AG08396 (cell line): ENCODE measurements at places on chromosomes 12 and 14.

DNA sequence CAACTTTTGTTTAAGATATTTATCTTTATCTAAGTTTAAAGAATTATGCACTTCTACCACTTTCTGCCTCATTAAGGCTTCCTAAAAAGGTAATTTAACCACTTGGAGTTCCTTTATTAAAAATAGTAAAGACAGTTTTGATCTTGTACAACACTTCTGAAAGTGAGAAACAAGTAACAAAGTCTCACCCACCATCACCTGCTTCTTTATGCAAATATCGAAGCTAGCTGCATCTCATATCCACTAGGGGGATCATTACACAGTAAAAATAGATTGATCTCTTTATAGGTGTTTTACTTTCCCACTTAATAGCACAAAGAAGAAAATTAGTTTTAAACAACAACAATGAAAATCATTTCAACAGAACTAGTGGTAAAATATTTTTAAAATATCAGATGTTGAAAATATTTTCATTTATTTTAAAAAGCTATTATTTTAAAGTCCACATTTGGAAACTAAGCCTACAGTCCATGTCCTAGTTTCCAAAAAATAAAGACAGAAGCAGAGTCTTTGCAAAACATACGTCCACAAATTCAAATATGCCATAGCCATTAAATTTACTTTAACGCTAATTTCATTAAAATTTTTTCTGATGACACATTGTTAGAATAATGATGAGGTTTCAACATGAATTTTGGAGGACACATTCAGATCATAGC, 160.0 kb upstream of the SOX5 start:
- DNase-seq, result peak; percentile 8

GRCh38 chr14:33836203-33836899, 114.5 kb downstream of the EGLN3 start:
- DNase-seq, result no peak

- DNase-seq, result peak; percentile 43
Measured at GRCh38 chr12:53252349-53252916, 15.7 kb upstream of the ESPL1 start.

DNA sequence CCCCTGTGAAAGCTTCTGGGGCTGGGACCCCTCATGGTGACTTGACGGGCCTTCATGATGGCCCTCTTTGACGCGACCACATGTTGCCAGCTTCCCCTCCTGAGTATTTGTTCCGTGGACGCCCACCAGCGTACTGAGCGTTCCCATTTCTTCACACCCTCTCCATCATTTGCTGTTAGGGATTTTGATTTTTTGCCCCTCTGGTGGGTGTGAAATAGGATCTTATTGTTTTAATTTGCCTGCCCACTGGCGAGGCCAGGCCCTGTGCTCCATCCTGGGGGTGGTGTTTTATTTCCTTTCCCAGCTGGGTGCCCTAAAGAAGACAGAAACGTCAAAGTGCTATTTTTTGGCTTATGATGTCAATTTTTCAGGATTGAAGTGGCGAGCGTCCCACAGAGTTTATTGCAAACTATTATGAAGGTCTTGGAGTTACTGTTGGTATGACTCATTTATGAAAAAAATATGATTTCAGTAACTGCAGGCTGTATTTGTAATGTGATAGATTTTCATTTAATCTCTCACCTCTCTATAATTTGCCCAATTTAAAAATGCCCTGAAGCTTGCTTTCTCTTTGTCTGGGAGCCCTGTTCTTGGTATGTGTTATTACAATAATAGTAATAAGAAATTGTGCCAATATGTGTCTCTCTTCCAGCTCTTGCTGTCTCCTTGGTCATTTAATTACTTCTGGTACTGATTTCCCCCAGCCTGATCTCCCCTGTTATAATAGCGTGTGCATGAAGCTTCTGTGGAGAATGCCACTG, 99.6 kb downstream of the SLC25A47 start:
- DNase-seq, result no peak

GRCh38 chr12:65886996-65887395, 62.7 kb downstream of the HMGA2 start:
- no peak for DNase-seq

DNA sequence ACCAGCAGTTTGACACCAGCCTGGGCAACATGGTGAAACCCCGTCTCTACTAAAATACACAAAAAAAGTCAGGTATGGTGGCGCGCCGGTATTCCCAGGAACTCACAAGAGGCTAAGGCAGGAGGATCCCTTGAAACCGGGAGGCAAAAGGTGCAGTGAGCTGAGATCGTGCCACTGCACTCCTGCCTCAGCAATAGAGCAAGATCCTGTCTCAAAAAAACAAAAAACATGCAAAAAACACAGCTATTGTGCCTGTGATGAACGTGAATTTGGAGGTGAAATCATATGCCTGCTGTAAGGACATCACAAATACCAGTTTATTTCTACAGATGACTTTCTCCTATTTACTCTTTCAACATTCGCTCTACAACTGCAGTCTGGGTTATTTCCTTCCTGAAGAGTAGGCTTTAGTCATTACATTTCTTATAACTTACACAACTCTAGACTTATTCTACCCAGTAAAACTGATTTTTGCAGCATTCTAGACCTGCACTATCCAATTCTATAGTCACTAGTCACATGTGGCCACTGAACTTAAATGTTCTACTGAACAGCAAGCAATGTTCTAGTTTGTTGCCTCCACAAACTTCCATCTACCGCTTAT, 48.3 kb downstream of the HNRNPC start:
- DNase-seq, result no peak

GRCh38 chr12:117114784-117115183, 15.6 kb upstream of the TESC start:
- no peak for DNase-seq

DNA sequence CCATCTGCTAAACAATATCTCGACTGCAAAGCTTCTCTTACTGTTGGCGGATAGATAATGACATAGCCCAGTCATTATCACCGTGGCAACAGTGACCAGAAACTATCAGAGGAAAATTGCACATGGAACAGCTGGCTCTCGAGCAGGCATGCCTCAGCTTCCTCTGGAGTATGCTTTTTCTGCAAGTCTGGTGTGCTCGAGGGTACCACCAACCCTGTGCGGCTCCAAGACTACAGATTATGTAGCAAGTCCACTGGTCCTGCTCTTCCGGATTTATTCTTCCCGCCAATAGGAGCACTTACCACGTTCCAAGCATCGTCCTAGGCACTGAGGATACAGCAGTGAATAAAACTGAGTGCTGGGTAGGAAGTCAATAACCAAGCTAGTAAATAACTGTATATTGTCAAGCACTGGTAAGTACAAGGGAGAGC, 1.4 kb upstream of the GLRX5 start:
- DNase-seq, result peak; percentile 51

DNA sequence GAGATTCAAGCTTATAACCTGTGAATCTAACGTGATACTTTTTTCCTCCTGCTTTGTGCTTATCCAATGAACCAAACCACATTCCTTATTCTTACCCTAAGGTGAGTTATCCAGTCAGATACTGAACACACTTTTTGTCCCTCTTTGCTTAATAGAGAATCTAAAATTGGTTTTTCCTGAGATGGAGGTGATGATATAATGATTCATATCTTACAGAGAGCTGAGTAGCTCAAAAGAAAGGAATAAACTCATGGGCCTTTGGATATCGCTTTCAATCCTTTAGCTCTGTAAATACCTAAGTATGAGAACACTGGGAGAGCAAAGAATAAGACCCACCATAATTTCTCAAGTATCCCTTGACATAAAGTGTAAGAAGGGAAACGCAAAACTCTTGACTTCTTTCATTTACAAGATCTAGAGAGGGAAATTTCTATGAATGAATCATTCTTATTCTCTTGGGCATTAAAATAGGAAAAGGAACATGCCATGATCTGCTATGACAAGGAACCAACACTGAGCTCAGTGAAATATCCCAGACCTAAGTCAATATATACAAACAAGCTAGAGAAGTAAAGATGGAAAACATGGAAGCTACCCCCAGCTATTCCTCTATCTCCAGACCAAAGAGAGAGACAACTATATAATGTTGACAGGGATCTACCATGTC, 81.8 kb upstream of the STAC3 start:
- no peak for DNase-seq

DNA sequence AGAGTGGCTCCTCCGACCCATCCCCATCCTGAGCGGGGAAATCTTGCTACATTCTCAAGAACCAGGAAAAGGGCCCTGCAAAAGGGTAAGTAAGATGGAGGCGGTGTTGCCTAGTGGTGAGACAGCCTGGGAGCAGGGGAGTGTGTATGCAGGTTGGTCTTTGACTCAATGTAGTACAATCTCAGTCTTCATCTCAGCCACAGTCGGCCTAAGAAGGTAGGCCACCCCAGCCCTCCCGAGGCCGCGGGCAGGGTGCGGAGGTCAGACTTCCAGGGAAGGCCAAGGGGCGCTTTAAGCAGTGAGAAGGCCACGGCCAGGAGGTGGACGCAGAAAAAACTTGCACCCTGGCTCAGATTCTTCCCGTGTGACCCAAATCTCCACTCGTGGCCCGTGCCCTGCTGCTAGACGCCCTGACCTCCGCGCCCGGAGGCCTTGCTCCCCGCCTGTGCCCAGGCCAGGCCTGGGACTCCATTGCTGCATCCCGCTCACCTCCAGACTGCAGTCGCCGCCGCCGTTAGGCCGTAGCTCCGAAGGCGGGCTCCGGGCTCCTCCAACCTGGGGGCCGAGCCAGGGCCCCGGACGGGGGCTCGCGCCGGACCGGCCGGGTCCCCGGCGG, 435 bp downstream of the FOXM1 start:
- peak; percentile 48 for DNase-seq

DNA sequence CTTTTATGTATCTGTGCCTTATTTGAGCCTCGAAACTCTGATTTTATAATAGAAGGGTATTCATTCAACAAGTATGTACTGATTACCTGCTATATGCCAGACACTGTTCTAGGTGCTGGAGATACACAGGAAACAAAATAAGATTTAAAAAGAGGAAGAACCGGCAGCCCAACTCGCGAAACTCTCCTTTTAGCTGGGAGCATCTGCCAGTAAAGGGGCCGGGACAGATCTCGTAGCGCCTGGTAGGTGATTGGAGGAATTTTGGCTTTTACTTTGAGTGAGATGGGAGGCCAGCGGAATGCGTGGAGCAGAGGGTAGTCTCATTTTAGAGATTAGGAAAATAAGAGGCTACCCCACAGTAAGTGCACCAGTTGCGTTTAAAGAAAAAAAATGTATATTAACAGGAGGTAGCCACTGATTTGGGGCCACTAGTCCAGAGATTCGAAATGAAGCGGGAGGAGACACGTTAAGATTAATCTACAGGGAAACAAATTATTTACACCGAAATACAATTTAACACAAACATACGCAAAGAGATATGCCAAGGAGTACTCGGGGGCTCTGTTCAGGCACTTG, 520 bp upstream of the MON2 start:
- DNase-seq, result peak; percentile 74

- no peak for DNase-seq
Measured at GRCh38 chr14:54135804-54136280, 179.2 kb upstream of the BMP4 start.

DNA sequence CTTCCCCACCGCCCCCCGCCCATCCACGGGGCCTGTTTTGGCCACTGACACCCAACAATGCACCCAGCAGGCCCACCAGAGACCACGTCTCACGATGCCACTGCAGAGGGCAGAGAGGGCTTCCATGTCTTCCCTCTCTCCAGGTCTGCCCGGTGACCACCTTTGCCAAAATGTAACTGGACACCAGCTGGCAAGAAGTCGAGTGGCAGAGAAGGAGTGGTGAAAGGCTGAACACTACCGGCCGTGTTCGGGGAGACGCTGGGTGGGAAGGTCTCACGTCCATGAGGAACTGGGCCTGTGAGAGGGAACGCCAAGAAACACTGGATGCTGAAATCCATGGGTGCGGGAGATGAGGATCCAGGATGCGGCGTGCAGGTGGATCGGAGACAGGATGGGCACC, 308.2 kb downstream of the ADGRD1 start:
- no peak for DNase-seq

GRCh38 chr14:92863286-92864080, 59.5 kb upstream of the CHGA start:
- no peak for DNase-seq

DNA sequence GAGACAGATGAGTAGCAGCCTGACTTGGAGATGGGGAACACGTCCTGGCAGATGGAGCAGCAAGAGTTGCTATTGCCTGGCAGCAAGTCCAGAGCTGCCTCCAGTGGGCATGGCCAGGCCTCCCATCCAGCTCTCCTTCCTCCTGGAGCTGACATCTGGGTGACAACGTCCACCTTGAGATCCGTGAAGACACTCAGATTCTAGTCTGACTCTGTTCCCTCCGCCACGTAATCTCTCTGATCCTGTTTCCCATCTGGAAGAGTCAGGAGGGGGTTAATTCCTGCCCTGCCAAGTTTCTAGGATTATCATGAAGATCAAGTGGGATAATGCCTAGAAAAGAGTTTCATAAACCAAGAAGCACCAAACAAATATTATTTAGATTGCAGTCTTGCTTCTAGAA, 65.3 kb upstream of the FAM181A start:
- DNase-seq, result no peak

GRCh38 chr14:88546621-88547385, 8.0 kb downstream of the PTPN21 start:
- DNase-seq, result no peak

DNA sequence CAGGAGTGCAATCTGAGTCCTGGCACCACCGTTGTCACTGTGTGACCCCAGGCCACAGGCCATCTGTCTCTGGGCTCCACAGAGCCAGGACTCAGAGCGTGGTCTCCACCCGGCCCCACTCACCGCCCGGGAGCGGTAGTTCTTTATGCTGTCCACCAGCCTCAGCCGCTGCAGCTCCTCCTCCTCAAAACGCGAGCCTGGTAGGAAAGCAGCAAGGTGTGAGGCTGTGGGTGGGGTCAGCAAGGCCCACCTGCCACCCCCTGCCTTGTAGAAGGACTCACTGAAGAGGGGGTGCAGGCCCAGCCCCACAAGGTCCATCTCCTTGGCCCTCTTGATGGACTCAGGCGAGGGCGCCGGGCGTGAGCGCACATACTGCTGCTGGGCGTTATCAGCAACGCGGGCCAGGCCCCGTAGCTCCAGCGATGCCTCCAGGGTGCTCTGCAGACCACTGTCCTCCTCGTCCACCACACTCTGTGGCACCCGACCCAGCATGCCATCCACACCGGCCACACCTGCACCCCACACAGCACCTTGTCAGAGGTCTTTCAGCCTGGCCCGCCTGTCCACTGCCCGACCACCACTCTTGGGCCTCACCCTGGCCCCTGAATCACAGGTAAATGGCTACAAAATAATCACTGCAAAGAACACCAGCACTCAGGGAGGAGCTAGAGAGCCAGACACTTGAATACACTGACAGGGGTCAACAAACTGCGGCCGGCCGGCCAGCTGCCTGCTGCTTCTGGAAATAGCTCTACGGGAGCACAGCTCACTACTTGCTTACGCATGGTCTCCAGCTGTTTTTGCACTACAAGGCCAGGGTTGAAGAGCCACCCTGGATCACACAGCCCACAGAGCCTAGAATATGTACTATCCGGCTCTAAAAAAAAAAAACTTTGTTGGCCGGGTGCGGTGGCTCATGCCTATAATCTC, 16.3 kb downstream of the CFAP73 start:
- DNase-seq, result no peak

- no peak for DNase-seq
Measured at GRCh38 chr12:108605000-108605689, 7.3 kb upstream of the TMEM119 start.

DNA sequence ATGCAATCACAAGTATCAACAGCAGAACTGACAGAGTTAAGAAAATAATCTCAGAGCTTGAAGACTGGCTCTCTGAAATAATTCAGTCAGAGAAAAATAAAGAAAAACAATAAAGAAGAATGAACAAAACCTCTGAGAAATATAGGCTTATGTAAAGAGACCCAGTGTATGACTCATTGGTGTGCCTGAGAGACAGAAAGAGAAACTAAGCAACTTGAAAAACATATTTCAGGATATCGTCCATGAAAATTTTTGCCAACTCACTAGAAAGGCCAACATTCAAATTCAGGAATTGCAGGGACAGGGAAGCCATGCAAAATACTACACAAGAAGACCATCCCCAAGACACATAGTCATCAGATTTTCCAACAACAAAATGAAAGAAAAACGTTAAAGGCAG, 56.2 kb downstream of the APOBEC1 start:
- no peak for DNase-seq
